BE2C (cell line): ENCODE measurements at places on chromosomes 4 and X.

GRCh38 chrX:44400588-44400987, 57.1 kb upstream of the EFHC2 start:
- no peak for DNase-seq

- DNase-seq: no peak
These were observed 422.6 kb upstream of the DIPK2B start for GRCh38 chrX:45623266-45623665.

DNA sequence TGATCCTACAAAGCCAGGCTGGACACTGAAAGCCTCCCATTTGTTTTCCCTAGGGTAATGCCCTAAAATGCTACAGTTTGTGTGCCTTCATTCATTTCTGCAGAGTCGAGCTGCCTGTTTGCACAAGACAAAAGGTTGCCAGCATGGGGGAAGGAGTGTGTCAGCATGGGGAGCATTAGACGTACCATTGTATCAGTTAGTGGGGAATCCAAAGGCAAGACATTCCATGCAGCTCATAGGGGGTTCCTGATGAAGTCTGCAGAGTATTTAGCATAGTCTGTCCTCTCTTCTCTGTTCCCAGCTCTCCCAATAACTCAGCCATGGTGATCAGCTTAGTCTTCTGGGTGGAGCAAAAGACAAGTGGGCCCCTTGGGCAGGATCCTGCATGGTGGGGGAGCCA, 276.9 kb upstream of the PCDH7 start:
- DNase-seq: no peak

GRCh38 chr4:123503698-123504363, 107.2 kb downstream of the SPRY1 start:
- no peak for DNase-seq

GRCh38 chrX:124257924-124258702, 74.3 kb upstream of the TEX13D start:
- no peak for DNase-seq

- DNase-seq: no peak
These were observed 128.7 kb downstream of the MSL3 start for GRCh38 chrX:11886745-11887144.

GRCh38 chr4:172543249-172543648, 625.4 kb upstream of the GALNT7 start:
- DNase-seq: no peak

GRCh38 chrX:29531336-29531735, 684.0 kb upstream of the MAGEB2 start:
- no peak for DNase-seq

- DNase-seq: no peak
These were observed 15.1 kb downstream of the XG start for GRCh38 chrX:2766906-2767305.

- no peak for DNase-seq
These were observed 161.5 kb downstream of the SOX3 start for GRCh38 chrX:140343226-140343868.

DNA sequence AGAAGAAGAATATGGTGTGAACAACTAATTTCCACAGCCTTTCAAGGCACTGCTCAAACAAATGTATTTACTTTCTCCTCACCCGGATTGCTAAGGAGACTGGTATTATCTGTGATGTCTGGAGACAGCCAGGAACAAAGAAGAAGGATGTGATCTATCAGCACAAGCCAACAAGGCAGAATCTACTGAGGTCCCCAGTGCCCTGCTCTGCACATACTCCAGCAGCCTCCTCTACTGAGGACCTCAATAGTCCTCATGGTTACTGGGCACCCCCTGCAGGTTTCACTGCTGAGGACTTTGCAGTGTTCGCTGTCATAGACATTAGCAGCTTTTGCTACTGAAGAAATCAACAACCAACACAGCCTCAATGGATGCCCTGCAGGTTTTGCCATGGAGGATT, 930.1 kb downstream of the ADGRL3 start:
- DNase-seq: no peak

DNA sequence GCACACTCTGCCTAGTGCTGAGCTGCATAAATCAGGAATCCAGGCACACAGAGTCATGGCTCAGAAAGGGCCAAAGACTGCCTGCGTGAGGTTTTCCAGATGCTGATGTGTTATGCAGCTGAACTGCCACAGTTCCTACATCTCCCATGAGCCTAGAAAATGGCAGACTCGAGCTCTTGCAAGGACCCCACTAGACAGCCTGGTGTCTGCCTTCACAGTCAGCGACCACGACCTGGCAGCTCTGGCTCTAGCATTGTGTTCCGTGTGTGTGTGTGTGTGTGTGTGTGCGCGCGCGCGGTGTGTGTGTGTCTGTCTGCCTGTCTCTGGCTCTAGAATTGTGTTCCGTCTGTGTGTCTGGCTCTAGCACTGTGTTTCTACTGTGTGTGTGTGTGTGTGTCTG, 203.6 kb upstream of the AGTR2 start:
- DNase-seq: peak; percentile 50

- DNase-seq: no peak
These were observed 4.7 kb downstream of the SLIT2 start for GRCh38 chr4:20256381-20256881.

DNA sequence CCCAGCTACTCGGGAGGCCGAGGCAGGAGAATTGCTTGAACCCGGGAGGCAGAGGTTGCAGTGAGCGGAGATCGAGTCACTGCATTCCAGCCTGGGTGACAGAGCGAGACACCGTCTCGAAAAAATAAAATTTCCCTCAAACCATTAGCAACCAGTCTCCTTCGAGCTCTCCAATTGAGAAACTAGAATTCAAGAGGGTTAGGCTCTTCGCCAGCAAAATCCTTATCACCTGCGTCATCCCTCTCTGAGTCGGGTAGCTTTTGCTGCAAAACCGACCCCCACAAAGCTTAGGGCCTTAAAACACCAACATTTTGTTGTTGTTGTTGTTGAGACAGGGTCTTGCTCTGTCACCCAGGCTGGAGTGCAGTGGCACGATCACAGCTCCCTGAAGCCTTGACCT, 75.1 kb upstream of the DDX3X start:
- no peak for DNase-seq

- no peak for DNase-seq
These were observed 54.3 kb downstream of the CHST7 start for GRCh38 chrX:46627711-46628419.

GRCh38 chrX:22053481-22053880, 21.4 kb downstream of the PHEX start:
- no peak for DNase-seq

DNA sequence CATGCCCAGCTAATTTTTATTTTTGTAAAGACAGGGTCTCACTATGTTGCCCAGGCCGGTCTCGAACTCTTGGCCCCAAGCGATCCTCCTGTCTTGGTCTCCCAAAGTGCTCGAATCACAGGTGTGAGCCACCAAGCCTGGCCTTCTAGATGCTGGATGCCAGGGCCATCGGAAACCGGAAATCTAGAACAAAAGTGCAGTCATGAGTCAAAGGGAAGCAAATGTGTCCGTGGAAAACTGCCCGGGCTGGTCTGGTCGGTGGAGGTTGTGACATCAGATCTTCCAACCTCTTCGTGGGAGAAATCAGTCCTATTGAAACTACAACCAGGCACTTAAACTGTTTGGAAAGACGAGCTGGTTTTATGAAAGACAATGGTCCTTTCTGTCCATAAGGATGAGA, 92.3 kb upstream of the SHOX start:
- DNase-seq: no peak

DNA sequence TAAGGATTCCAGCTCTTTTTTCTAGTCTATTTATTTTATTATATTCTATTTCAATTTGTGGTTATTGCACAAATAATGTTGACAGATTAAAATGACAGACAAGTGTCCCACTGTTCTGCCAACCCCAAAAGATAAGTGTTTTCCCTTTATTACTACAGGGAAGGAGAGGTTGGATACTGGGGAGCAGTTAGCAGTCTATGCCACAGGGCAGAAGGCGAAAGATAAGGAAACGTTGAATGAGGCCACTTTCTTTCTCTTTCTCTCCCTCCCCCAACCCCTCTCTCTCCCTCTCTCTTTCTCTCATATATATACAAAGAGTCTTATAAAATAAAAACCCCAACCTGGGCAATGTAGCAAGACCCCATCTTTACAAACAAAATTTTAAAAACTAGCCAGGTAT, 31.6 kb downstream of the SLC9A6 start:
- no peak for DNase-seq

- no peak for DNase-seq
These were observed 34.1 kb downstream of the TNIP2 start for GRCh38 chr4:2722033-2722432.

DNA sequence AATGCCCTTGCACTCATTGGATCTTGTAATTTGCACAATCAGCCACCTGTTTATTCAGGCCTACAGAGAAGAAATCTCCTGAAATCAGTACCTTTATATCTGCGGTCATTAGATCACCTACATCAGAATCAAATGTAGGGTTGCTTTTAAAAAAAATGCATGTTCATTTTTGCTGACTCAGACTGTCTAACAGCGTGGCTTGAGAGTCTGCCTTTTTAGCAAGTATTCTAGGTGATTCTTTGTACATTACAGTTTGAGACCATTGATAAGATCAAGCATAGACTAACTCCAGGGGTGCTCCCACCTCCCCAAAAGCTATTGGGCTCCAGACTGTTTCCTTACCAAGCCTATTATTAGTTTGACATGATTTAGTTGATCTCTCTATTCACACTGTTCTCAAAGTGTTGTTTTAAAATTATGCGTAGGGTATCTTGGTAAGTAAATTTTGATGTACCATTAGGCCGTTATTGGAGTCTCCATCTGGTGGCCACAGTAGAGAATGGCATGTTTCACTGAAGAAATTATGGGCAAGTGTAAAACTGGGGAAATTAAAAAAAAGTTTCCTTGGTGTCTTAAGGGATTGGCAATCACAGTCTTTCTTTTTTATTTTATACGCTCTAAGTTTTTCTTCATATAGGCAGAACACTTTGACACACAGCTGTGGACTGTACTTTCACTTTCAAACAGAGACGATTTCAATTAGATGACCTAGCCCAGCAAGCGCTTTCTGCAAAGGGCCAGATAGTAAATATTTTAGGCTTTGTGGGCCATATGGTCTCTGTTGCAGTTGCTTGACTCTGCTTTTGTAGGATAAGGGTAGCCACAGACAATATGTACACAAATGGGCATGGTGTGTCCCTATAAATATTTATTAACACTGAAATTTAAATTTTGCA, 33.7 kb upstream of the MSL3 start:
- DNase-seq: no peak

DNA sequence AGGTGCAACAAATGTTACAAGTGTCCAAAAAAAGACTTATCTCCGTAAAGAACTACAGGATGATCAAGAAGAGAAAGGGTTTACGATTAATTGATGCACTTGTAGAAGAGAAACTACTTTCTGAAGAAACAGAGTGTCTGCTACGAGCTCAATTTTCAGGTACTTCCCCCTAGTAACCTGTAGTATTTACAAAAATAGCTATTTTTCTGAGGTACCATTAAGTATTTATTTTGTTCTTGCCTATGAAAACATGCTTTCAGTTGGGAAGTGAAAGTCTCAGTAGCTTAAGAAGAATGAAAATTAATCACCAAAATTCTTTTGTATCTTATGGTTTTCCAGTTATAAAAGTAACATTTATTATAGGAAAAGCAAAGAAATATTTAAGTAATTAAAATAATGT, 5.9 kb downstream of the THAP9 start:
- DNase-seq: no peak

GRCh38 chr4:147813109-147813773, 81.4 kb downstream of the ARHGAP10 start:
- no peak for DNase-seq

- no peak for DNase-seq
These were observed 579.4 kb downstream of the GRXCR1 start for GRCh38 chr4:43471950-43472349.

- no peak for DNase-seq
These were observed 7.4 kb downstream of the SNCA start for GRCh38 chr4:89829470-89830138.

- DNase-seq: no peak
These were observed 535.2 kb upstream of the FAT1 start for GRCh38 chr4:187258651-187259401.

DNA sequence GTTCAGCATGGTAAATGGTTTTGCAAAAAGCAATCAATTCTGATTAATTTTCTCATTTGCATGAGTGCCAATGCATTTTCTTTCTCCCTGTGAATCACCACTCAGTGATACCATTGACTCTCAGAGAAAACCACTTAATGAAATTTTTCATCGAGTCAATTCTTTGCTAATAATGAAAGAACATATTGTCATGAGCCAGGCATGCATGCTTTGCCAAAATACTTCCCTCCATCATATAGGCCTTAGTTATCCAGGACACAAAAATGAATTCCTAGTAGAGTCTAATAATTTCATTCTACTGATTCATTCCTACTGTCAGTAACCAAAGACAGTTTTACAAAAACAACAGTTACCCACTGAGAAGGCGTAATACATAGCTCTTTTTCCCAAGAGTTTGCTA, 680.0 kb downstream of the TRIML1 start:
- DNase-seq: no peak

DNA sequence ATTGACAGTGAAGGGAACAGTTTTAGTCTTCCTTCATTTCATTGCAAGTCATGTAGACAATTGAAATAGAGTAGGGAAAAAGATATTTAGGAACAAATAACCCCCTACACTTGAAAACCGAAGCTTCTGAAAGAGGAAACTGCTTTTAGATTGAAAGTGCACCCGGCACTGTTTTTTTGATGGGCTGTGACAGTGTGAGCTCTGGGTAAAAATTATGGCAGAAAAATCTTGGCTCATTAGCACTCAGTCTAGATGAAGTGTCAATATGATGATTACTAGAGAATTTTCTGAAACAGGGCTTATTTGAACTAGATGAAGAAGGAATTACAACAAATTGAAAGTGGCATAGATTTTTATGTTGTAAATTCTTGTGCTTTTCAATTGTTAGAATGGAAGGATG, 1132.4 kb downstream of the RAPGEF2 start:
- no peak for DNase-seq

DNA sequence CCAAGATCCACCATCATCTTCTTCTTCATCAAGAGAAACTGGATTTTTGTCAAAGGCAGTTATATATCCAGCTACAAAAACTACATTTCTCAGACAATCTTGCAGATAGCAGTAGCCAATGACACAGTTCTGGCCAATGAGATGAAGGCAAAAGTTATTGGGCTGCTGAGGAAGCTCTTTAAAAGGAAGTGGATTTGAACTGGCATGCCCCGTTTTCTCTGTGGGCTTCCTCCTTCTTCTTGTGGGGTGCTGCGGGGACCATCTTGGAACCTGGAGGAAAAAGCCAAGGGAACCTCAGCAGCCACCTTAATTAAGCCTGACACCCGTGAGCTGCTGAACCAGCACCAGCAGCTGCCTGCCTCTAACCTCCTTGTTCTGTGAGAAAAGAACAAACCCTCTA, 4.8 kb downstream of the SMIM43 start:
- no peak for DNase-seq

GRCh38 chr4:79181190-79181589, 144.7 kb downstream of the NAA11 start:
- DNase-seq: no peak
